Fibroblast of mammary gland (primary cell): ENCODE measurements at places on chromosomes 16 and 17.

GRCh38 chr17:47694581-47695428, 844 bp downstream of the TBKBP1 start:
- DNase-seq = peak; percentile 62

DNA sequence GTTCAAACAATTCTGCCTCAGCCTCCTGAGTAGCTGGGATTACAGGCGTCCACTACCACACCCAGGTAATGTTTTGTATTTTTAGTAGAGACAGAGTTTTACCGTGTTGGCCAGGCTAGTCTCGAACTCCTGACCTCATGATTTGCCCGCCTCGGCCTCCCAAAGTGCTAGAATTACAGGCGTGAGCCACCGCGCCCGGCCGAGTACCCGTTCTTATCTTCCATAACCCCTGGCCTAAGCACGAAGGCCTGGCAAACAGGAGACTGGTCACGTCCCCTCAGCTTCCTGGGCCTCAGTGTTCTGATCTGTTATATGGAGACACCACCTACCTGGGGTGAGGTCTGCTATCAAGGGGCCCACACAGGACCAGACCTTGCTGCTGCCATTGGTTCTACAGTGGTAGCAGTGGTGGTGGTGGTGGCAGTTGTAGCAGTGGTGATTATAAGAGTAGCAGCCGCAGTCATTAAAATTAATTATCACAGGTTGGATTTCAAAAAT, 1.3 kb downstream of the SLC5A10 start:
- DNase-seq = no peak

- DNase-seq = peak; percentile 84
Observed at GRCh38 chr16:31179747-31180459, at the start of gene FUS. FUS (plus strand) TSS chr16:31180139; CDS start chr16:31180215, 76 bp downstream.

- no peak for DNase-seq
Observed at GRCh38 chr17:82458885-82459424, 414 bp downstream of the NARF start.

GRCh38 chr17:7045492-7046126, 1.7 kb upstream of the SLC16A11 start:
- DNase-seq = peak; percentile 84

DNA sequence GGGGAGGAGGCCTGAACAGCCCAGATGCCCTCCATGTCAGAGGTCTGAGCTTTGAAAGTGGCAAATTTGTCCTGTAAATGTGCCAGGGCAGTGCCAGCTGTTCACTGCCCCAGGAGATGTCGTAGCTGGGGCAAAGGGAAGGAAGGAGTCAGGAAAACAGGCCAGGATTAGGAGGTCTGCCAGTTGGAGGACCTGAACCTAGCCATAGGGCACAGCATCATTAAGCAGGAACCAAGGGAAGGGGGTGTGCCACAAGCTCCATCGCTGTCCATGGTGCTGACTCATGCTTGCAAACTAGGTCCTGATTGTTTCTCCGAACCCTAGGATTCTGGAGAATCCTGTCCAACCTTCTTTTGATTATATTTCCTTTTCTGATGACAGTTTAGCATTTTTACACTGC, 124.2 kb downstream of the TMEM132E start:
- peak; percentile 27 for DNase-seq
